ENCODE measurements at places on chromosomes 3 and 15. TPM values are rescaled to one million over a fixed set of nuclear protein-coding genes. Genes with fewer than 3 reads are reported as not detected.

Gene FOXP1
- total RNA-seq: 223 TPM

Gene MST1R
- total RNA-seq: 3.8 TPM

Gene PCLAF
- 5.9 TPM for total RNA-seq

Gene BFSP2
- 2.5 TPM for total RNA-seq

Gene HGD
- 0.63 TPM for total RNA-seq

Gene RPUSD2
- 11.0 TPM for total RNA-seq

Gene PRSS50
- 0.31 TPM for total RNA-seq

Gene PLA2G4D
- not detected for total RNA-seq

Gene TNFSF10
- 2.2 TPM for total RNA-seq

Gene HACL1
- total RNA-seq: 63.9 TPM

Gene CNTN4
- 102 TPM for total RNA-seq

Gene ITPKA
- total RNA-seq: 1.3 TPM

Gene RABL3
- 10.0 TPM for total RNA-seq

Gene WDR93
- 0.63 TPM for total RNA-seq

Gene ST8SIA2
- 150 TPM for total RNA-seq

Gene IL17RB
- 2.2 TPM for total RNA-seq

Gene IQCH
- 2.8 TPM for total RNA-seq

Gene RBM6
- 213 TPM for total RNA-seq

Gene CEP19
- 5.6 TPM for total RNA-seq

Gene TUSC7
- total RNA-seq: not detected

Gene TM4SF1
- total RNA-seq: 8.1 TPM

Gene ADAMTS17
- 8.5 TPM for total RNA-seq

Gene RETNLB
- not detected for total RNA-seq

Gene CDHR4
- not detected for total RNA-seq

Gene SAMD7
- total RNA-seq: not detected

Gene MYRIP
- total RNA-seq: 10.0 TPM

Gene LZTFL1
- total RNA-seq: 29.4 TPM

Gene SERINC4
- total RNA-seq: not detected

Gene TICRR
- 6.6 TPM for total RNA-seq

Gene CCR4
- not detected for total RNA-seq

All from parietal lobe (tissue), 2 donors.